Kidney epithelial cell (primary cell): ENCODE measurements at places on chromosomes 1 and 21. TPM values are rescaled to one million over a fixed set of nuclear protein-coding genes. Genes with fewer than 3 reads are reported as not detected.

Gene SLFNL1
- 0.41 TPM in 1 of 2 replicates, not detected in the other for total RNA-seq

Gene MYCL
- 6.5 and 8.2 TPM in 2 replicates for total RNA-seq

Gene CLDN8
- total RNA-seq, result not detected in 2 replicates

Gene SPRR3
- 1.1 TPM in 1 of 2 replicates, not detected in the other for total RNA-seq

Gene PGLYRP3
- total RNA-seq, result not detected in 2 replicates

Gene SYCP1
- total RNA-seq, result 0.07 and 0.17 TPM in 2 replicates

DNA sequence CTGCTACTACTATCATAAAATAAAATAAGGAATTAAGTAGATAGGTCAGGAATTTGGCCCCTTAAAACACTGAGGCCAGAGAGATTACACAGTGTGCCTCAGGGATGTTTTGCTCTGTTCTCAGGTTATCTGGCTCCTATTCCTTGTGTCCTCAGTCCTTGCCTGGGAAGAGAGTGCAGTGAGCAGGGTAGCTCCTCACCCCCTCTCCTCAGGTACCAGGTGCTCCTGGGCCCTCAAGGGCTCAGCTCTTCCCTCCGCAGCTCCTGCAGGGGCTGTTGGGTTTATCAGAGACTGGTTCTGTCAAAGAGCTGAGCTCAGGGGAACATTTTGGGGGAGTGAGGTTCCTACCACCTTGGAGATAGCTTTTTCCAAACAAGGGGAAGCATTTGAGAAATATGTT is 20.1 kb upstream of the COQ8A start:
- DNase-seq, result no peak

DNA sequence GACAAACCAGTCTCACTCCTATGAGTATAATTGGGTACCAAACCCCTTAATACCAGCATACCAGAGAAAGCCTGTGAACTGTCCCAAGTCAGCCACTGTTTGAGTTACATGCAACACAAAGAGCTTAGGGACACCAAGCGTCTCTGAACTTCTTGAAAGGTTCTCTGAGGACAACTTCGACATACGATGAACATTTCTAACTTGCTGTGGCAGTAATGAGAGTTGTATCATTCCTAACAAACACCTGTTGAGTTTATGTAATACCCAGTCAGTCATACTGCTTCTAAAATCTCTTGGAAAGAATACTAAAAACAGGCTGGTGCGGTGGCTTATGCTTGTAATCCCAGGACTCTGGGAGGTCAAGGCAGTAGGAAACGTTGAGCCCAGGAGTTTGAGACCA is 18.4 kb downstream of the CCT8 start:
- DNase-seq, result no peak

- no peak for DNase-seq
These were observed 63.8 kb upstream of the MPC2 start for GRCh38 chr1:168000656-168001055.

- no peak for DNase-seq
These were observed 465.7 kb downstream of the USP25 start for GRCh38 chr21:16195538-16195910.

GRCh38 chr1:145995148-145995881 is 1.1 kb downstream of the TXNIP start:
- DNase-seq, result no peak

- no peak for DNase-seq
These were observed 48.9 kb upstream of the CAPZB start for GRCh38 chr1:19534281-19534680.

GRCh38 chr1:3653286-3653618 is 936 bp downstream of the TP73 start:
- DNase-seq, result no peak

DNA sequence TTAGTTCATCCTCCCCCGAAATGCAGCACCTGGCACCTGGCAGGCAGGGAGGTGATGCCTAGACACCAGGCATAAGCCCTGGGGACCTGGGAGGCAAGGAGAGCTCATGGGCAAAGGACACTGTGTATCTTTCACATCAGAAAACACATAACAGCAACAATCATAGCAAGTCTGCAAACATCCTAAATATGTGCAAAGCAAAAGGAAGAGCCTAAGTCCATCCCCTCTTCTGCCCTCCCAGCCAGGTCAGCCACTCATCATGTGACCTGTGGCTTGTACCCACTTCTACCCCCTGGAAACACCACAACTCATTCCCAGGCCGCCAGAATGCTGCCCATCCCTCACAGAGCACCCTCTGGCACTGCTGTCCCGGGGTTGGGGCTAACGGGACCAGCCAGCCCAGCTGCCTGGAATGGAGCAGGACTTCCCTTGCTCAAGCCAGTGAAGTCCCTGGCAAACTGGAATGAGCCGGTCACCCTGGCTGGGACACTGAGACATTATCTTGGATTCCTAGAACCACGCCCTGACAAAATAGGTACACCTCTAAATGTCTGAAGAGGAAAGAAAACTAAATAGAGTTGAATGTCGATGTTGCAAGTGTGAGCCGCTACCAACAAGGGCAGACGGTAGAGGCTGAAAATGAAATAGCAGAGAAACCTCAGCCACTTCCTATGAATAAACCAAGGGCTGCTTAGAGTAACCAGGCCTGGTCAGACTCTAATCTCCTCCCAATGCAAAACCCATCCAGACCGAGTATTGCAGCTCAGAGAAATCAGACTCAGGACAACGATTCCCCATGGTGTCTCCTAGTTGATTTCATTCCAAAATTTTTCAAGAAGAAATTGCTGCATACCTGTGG is 29.4 kb downstream of the TMPRSS2 start:
- no peak for DNase-seq

- no peak for DNase-seq
These were observed 57.9 kb downstream of the FHAD1 start for GRCh38 chr1:15304708-15305467.

GRCh38 chr1:6345460-6345859 is 48.1 kb downstream of the ACOT7 start:
- DNase-seq, result no peak

DNA sequence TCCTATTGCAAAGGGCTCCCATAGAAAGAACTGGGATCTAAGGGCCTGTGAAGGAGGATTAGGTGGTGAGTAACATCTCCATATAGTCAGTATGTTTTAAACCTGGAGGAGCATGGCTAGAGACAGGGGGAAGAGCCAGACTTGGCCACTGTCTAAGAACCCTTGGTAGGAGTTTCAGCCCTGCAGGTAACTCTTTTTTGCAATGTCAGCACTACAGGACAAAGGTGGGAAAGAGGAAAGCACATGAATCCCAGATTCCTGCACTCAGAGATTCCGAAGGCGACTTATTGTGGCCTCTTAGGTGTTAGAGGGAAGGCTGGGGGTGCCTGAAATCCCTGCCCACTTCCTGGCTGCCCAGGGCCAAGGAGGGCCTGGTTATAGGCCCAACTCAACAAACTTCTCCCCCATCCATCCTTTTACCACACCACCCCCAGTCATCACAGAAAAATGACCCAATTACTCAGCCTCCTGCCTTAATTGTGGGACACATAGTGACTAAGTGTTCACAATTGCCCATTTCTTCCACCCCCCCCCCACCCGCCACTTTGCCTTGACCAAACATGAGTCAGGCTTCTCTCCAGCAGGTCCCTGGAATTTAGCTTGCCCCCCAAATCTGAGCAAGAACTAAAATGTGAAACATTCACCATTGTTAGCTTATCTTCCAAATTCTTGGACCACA is 1.9 kb upstream of the NTNG1 start:
- peak; percentile 69 for DNase-seq

- DNase-seq, result no peak
These were observed 42.8 kb upstream of the ENAH start for GRCh38 chr1:225695578-225696337.

DNA sequence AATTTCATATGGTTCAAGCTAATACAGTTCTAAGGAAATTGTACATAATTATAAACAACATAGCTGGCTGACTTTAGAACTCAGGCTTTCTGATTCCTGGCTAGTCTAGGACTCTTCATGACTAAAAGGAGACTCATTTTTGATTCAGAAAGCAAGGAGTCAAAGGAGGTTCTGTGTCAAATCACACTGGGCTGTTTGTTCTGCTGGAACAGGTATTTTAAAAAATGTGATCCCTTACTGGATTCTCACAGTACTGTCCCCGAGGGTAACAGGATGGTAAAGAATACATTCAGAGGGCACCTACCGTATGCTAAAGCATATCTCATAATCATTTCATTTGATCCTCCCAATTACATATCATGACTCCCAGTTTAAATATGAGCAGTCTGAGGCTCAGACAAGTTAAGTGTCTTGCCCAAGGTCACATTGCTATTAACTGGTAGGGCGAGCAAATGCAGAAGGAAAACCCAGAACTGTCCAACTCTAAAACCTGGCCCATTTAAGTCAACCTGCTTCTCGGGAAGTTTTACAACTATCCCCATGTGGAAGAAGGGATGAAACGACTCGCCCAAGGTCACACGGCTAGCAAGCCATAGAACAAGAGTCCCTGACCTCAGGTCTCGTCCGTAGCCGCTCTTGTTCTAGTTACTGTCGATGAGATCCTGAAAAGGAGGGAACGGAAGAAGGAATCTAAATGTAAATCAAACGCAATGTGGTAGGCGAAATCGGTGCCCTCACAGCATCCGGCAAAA is 675 bp downstream of the MYSM1 start:
- DNase-seq, result no peak

- DNase-seq, result no peak
These were observed 206.8 kb upstream of the FOXD3 start for GRCh38 chr1:63115527-63115926.

GRCh38 chr1:156767879-156768604 is 707 bp downstream of the PRCC start:
- DNase-seq, result no peak

GRCh38 chr1:116544588-116545358 is 26.1 kb downstream of the CD58 start:
- no peak for DNase-seq

DNA sequence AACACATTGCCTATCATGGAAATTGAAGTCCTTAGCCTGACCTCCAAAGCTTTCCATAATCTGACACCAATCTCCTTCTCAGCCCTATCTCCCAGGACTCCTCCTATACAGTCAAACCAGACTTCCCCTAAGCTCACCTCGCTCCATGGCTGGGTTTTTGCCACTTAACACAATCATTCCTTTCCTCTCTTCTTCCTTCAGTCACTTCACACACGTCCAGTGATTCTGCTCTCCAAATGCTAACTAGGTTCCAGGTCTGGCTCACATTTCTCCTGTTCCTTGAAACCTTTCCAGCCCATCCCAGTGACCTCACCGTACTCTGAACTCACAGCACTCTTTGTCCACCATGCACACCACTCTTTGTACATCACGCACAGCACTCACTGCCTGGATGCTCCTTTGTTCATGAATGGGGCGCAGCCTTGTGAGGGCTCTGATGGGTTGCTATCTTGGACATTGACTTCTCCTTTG is 98.4 kb downstream of the GLUL start:
- DNase-seq, result no peak
